Thyroid gland (tissue), 4 donors: ENCODE measurements at places on chromosomes 1 and 21. TPM values are rescaled to one million over a fixed set of nuclear protein-coding genes. Genes with fewer than 3 reads are reported as not detected.

DNA sequence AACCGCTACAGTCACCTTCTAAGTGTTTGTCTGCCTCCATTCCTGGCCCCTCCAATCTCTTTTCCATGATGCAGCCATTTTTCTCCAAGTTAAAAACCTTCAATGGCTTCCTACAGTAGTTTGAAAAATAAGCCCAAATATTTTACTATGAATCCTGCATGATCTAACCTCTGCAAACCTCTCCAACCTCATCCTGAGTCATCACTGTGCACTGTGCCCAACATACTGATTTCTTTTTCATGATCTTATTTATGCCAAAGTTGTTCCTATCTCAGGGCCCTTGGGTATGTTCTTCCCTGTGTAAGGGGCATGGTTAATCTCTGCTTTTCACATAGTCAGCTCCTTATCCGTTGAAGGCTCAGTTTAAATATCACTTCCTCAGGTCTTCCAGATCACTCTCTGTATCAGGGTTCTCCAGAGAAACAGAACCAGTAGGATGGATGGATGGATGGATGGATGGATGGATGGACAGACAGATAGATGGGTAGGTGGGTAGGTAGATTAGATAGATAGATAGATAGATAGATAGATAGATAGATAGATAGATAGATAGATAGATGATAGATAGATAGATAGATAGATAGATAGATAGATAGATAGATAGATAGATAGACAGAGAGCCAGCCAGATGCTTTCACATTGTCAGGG is 18.1 kb upstream of the PTPN14 start:
- no peak overlapping the region for H3K4me3 ChIP-seq
- H3K36me3 ChIP-seq = no peaks in the 10 kb centered on the region
- DNase-seq = no peak
- no peak overlapping the region for H3K27ac ChIP-seq
- H3K27me3 ChIP-seq = no peaks in the 10 kb centered on the region
- peaks cover 3% of the 10 kb centered on the region for H3K4me1 ChIP-seq

GRCh38 chr1:162571696-162572095 is 10.2 kb downstream of the UAP1 start:
- no peak overlapping the region for H3K27ac ChIP-seq
- no peak for DNase-seq
- H3K27me3 ChIP-seq = no peaks in the 10 kb centered on the region
- no peaks in the 10 kb centered on the region for H3K36me3 ChIP-seq
- no peak overlapping the region for H3K4me3 ChIP-seq

- no peaks in the 10 kb centered on the region for H3K27me3 ChIP-seq
- H3K36me3 ChIP-seq = peaks cover 63% of the 10 kb centered on the region
- DNase-seq = no peak
- no peak overlapping the region for H3K4me3 ChIP-seq
- peaks cover 12% of the 10 kb centered on the region for H3K4me1 ChIP-seq
These were observed 22.8 kb upstream of the STRIP1 start for GRCh38 chr1:110011527-110012041.

- H3K27ac ChIP-seq = peak overlapping the region; percentile 35
- H3K36me3 ChIP-seq = no peaks in the 10 kb centered on the region
- peak; percentile 48 for DNase-seq
- peaks cover 31% of the 10 kb centered on the region for H3K4me1 ChIP-seq
- no peak overlapping the region for H3K4me3 ChIP-seq
These were observed 28.0 kb upstream of the TSPAN2 start for GRCh38 chr1:115117298-115117697.

DNA sequence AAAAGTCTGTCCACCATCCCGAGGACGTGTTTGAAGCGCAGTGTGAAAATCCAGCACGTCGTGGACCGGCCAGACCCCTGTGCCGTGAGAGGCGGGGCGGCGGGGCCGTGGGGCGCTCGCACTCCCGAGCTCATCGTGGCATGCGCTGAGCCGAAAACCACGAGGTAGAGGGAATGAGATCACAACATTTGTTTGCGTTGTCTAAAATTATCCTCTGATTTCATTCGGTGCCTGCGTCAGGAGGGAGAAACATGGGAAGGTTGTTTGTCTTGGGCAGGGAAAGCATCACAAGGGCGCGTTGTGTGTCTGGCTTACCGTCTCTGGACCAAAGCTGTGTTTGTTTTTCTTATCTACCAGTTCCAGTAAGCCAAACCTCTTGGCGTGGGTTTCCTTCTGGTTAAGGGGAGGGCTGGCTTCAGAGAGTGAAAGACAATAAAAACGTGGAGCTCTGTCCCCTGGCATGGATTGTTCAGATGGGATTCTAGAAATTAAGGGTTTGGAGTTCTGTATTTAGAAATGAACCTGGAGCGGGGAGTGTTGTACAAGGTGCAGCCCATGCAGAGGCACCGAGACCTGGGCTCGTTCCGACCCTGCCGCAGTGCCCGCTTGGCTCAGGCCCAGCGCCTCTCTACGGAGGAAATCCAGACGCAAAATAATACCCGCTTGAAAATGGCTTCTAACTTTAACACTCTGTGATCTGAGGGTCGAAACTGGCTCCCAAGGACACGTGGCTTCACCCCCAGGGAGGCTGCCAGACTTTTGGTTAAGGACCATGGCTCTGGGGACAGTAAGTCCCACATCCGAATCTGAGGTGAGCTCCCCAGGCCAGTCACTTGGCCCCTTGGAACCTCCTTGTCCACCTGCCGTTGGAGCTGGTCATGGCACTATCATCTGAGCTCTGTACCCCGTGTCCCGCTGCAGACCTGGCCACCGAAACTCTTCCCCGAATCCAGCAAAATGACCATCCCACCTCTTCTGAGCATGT is 68.7 kb upstream of the FAM3B start:
- H3K4me1 ChIP-seq = no peaks in the 10 kb centered on the region
- H3K4me3 ChIP-seq = no peak overlapping the region
- DNase-seq = no peak
- no peaks in the 10 kb centered on the region for H3K27me3 ChIP-seq
- H3K27ac ChIP-seq = no peak overlapping the region

KCNJ9 gene
- not detected for total RNA-seq
